ENCODE measurements at places on chromosomes 11 and 22.

- no peak for DNase-seq
Observed at GRCh38 chr22:19036523-19037273, 85.5 kb downstream of the DGCR2 start.

GRCh38 chr22:25953919-25954318 is 211.9 kb downstream of the MYO18B start:
- no peak for DNase-seq

- DNase-seq: no peak
Observed at GRCh38 chr11:111361874-111362273, 17.2 kb downstream of the POU2AF1 start.

- no peak for DNase-seq
Observed at GRCh38 chr11:42779555-42779954, 532.2 kb upstream of the API5 start.

DNA sequence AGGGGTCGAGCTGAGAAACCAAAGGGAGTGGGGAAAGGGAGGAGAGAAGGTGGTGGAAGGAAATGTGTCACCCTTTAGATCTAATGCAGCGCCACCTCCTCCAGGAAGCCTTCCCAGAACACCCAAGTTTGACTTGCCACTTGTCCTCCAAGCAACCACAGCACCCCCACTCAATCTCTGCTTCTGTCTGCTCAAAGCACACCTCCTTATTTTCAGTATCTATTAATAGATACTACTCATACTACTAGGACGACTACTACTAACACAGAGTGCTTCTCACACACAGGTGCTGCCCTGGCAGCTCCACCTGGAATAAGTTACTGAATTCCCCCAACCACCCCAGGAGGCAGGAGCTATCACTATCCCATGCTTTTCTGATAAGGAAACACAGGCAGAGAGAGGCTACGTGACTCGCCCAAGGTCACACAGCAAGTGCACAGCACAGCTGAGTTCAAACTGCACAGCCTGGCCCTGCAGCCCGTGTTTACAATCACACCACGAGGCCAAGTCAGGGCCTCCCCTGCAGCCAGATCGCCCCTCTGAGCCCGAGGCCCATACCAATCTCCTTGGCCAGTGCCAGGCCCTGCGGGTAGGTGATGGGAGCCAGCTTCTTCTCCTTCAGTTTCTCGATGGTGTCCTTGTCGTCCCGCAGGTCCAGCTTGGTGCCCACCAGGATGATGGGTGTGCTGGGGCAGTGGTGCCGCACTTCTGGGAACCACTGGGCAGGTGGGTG is 13.2 kb downstream of the RAC2 start:
- DNase-seq: no peak
